ENCODE measurements at places on chromosomes 2 and 18.
A peak's percentile ranks its signal among the peaks of the same experiment; 100 is the strongest.

- DNase-seq: no peak
These were observed 11.9 kb upstream of the SLC14A1 start for GRCh38 chr18:45712061-45712460.

DNA sequence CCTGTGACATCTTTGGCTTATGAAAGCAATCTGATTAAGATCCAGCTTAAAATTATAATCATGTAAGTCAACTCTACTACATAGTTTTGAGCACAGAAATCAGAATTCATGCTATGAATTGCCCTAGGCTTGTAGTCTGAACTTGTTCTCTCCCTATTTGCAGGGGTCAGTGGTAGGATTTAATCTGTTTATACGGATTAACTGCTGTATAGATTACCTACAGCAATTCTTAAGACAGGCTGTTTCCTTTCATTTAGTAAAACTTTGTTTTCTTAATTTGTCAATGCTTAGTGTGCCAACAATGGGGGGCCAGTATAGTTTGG is 287.9 kb downstream of the PDE11A start:
- no peak for DNase-seq

- no peak for DNase-seq
These were observed 143.3 kb downstream of the HDAC4 start for GRCh38 chr2:239257511-239257937.

DNA sequence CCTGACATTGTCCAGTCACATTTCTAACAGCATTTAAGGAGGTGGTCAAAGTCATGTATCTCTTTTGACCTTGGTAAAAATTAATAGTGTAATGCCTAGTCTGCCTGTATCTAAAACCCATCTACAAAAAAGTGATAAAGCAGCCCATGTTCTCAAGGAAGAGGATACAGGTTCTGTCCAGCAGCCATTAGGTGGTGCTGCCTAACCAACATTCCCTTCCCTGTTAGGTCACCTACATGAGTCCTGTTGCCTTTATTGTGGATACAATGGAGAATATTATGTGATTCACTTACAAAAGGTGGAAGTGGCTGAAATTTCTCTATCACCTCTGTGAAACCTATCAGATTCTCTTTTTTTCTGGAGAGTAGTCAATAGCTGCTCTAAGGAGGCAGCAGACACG is 52.5 kb downstream of the AQP4 start:
- no peak for DNase-seq

DNA sequence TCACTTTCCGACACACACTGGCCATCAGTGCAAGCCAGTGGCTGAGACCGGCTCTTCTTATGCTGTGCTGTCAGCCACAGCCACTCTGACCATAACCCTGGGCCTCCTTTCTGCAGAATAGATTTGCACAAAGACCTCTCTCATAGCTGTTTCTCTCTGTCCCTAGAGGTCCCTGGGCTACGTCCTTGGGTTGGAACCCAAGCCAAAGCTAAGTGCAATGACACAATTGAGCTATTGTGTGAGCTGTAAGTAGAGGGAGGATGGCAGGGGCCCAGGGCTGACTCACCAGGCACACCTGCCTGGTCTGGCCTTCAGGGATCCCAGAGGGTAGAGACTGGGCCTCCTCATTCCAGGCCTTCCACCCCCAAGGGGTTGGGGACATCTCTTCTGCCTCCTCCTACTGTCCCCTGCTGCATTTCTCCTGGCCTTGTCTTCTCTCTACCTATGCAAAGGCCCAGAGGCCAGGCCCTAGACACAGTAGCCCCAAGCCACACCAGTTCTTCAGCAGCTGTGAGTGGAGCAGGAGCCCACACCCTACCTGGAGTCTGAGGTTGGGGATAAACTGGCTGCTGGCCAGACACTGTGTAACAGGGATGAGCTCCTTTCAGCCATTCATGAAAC is 174.6 kb downstream of the NCK2 start:
- DNase-seq: no peak

GRCh38 chr2:172260336-172260735 is 157.6 kb upstream of the DLX2 start:
- no peak for DNase-seq

- no peak for DNase-seq
These were observed 288.1 kb downstream of the EPHA4 start for GRCh38 chr2:221283896-221284545.

- no peak for DNase-seq
These were observed 477.3 kb downstream of the LPIN1 start for GRCh38 chr2:12223732-12224131.

GRCh38 chr2:15049096-15049993 is 416.8 kb downstream of the LRATD1 start:
- no peak for DNase-seq

DNA sequence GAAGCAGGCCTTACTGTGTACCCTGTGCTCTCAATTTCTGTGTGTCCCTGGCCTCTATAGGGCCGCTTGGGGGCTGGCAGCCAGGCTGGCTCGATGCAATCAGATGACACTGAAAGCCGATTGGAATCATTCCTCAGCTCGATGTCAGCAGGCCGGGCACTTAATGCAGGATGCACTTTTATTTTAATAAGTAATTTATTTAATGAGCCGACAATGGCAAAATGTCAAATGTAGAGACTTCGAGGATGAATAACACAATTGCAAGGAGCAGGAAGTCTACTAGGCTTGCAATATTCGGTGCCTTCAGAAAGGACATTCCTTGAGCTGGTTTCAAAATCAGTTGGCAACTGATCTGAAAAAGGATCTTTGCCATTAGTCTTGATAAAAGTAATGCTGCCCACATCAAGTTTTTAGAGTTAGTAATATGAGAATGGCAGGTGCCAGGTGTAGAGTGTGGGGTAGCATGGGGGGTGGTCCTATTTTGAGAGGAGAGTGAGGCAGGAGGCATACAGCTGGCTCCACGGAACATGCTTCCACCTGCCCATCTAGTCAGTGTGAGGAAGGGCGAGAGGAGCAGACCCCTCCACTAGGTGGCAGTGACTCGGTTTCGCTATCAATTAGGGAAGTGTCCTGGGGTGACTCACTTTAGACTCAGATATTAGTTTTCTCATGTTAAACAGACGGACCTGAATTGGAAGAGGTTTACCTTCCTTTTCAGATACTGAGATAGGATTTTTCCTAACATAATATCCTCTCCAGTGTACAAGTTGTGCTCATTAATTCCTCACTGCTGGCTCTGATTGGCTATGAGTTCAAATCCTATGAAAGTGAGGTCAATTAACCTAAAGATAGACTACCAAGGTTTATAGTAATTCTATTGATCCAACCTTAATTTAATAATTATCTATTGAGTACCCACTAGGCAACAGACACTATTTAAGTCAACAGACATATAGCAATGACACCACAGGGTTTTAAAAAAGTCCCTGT is 80.9 kb downstream of the NABP1 start:
- peak; percentile 11 for DNase-seq
